ENCODE measurements at places on chromosomes 12 and 14.

- no peak for DNase-seq
Measured at GRCh38 chr12:88141425-88141773, 489 bp downstream of the CEP290 start.

DNA sequence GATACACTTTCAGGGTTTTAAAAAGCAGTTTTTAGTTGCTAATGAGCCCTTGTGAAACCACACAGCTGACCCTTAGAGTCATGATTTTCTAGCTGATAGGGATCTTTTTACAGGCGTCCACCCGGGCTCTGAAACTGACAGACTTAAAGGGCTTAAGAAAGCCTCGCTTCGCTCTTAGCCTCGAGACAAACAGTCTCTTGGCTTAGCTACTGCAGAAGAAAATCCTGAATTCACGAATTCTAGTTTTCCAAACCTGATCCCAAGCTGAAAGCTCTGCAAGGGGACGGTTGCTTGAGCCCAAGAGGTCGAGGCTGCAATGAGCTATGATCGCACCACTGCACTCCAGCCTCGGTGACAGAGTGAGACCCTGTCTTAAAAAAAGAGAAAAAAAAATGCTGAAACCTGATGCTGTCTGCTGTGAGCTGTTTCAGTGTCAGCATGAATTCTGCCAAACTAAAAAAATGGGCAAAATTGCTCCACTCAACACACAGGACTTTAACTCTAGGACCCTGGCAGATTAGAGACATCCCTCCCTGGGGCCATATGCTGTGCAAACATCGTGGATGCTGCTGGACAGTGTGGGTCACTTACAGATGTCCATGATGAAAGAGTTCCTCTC lies 3.1 kb upstream of the HPD start:
- DNase-seq: no peak

GRCh38 chr12:25477217-25477616 lies 75.9 kb downstream of the LMNTD1 start:
- no peak for DNase-seq

DNA sequence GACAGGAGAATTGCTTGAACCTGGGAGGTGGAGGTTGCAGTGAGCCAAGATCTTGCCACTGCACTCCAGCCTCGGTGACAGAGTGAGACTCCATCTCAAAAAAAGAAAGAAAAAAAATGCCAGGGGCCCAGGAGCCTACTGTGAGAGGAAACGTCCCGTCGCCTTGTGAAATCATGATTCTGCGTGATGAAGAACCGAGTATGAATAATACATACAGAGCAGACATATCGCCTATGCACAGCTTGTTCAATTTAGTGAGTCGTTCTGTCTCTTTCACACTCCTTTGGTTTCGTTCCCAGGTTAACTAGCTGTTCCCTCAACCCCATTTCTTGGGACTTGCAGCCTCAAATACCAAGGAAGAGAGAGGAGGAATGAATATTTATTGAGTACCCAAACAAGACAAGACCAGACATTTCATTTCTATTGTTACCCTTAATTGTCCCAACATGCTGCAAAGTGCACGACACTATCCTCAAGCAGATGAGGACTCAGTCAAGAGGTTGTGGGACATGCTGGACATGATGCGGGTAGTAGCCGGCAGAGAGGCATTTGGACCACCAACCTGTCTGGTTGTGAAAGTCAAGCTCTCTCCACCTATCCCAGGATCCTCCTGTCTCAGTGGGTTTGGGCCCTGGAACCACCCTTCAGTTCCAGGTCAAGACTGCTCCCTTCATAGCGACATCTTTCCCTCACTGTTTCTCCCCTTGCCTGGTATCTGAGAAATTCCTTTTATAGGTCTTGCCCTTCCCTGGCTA lies 8.6 kb upstream of the CD27 start:
- no peak for DNase-seq

- no peak for DNase-seq
Measured at GRCh38 chr14:100873096-100873482, 30.4 kb downstream of the RTL1 start.

DNA sequence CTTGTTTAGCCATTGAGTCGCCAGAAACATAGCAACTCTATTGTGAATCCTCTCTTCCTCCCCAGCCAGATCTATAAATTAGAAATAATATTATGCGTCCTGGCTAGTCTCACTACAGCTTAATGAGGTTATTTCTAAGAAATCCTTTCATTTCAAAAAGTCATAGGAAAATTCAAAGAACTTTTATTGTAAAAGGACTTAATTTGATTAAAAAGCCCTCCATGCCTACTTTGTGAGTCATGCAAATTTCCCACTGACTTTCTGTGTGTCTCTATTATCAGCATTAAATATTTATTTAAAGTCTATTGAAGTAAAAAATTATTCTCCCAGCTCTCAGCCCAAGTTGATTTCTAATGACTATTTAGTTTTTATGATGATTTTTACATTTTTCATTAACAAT lies 160.7 kb downstream of the PHLDA1 start:
- no peak for DNase-seq

- no peak for DNase-seq
Measured at GRCh38 chr14:79525416-79525815, 685.9 kb downstream of the DIO2 start.

GRCh38 chr14:77544571-77544970 lies 46.0 kb upstream of the ISM2 start:
- no peak for DNase-seq

- no peak for DNase-seq
Measured at GRCh38 chr12:7144414-7145120, 14.4 kb downstream of the CLSTN3 start.

- no peak for DNase-seq
Measured at GRCh38 chr14:99929601-99930000, 135.6 kb upstream of the EVL start.

DNA sequence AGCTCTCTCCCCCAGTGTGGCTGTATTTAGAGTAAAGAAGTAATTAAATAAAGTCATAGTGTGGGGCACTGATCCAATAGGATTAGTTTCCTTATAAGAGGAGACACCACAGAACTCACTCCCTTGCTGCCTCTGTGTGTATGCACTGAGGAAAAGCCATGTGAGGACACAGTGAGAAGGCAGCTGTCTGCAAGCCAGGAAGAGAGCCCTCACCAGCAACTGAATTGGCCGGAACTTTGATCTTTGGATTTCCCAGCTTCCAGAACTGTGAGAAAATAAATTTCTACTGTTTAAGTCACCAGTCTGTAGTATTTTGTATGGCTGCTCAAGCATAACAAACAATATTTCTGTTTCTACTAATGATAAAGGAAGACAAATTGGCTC lies 368.7 kb upstream of the PRICKLE1 start:
- DNase-seq: no peak

- no peak for DNase-seq
Measured at GRCh38 chr14:89618811-89619551, 201.9 kb upstream of the FOXN3 start.

GRCh38 chr12:5430641-5431603 lies 986 bp upstream of the NTF3 start:
- no peak for DNase-seq

- DNase-seq: no peak
Measured at GRCh38 chr14:101950100-101950499, 14.3 kb upstream of the DYNC1H1 start.

- no peak for DNase-seq
Measured at GRCh38 chr12:50517421-50518048, 12.8 kb downstream of the DIP2B start.

GRCh38 chr12:21894792-21895595 lies 46.2 kb downstream of the ABCC9 start:
- no peak for DNase-seq

GRCh38 chr14:55805250-55805649 lies 225.2 kb downstream of the KTN1 start:
- DNase-seq: no peak

GRCh38 chr12:31778687-31779086 lies 49.9 kb upstream of the AMN1 start:
- no peak for DNase-seq

- DNase-seq: no peak
Measured at GRCh38 chr12:103924761-103925641, 5.2 kb upstream of the HSP90B1 start.

- DNase-seq: no peak
Measured at GRCh38 chr14:46582826-46583225, 68.8 kb downstream of the RPL10L start.

- DNase-seq: no peak
Measured at GRCh38 chr12:44000309-44000952, 164.6 kb downstream of the TMEM117 start.

GRCh38 chr12:62792236-62792870 lies 142.6 kb downstream of the PPM1H start:
- no peak for DNase-seq

- DNase-seq: no peak
Measured at GRCh38 chr12:32062881-32063280, 43.8 kb upstream of the BICD1 start.

- no peak for DNase-seq
Measured at GRCh38 chr14:39422243-39422642, 10.0 kb downstream of the FBXO33 start.

GRCh38 chr12:95633049-95633731 lies 81.9 kb upstream of the USP44 start:
- no peak for DNase-seq

DNA sequence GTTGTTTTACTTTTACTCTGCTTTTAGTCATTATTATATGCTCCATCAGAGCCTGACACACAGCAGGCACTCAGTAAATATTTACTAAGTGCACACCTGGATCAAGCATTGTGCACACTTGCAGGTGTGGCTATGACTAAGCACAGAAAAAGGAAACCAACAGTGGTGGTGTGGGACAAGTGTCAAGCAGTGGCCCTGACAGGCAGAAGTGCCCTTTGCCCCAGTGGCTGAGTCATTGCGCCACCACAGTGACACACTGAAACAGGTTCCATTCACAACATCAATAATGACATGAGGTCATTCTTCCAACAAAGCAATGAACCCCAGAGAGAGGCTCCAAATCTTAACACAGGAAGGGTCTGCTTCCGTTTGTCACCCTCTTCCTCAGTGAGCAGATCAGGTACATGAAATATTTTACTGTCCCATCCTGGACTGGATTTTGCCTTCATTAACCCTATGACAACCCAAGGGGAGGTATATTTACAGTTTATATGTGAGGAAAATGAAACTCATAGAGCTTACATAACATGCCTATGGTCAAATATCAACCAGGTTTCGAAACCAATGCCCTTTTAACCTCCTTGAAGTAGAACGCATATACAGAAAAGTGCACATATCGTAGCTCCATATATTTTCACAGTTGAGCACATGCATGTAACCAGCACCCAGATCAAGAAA lies 82.6 kb upstream of the GTF2A1 start:
- DNase-seq: no peak

GRCh38 chr12:79982086-79983062 lies 47.5 kb upstream of the PPP1R12A start:
- DNase-seq: no peak

- DNase-seq: no peak
Measured at GRCh38 chr12:108847705-108848104, 9.7 kb downstream of the SSH1 start.

DNA sequence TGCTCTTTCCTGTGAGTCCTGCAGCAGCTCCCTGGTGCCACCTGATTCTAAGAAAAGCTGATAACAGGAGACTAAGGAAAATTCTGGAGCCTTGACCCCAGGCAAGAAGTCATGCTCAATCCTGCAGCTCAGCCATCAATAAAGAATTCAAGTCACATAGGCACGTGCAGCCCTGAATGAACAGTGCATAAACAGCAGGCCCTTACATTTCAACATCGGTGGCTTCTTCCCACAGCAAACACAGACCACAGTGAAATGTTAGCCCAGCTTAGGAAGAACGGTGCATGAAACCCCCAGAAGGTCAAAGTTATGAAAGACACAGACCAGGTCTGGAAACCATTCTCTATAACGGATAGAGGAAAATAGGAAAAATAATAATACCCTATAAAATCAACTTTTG lies 10.5 kb downstream of the CINP start:
- DNase-seq: no peak

DNA sequence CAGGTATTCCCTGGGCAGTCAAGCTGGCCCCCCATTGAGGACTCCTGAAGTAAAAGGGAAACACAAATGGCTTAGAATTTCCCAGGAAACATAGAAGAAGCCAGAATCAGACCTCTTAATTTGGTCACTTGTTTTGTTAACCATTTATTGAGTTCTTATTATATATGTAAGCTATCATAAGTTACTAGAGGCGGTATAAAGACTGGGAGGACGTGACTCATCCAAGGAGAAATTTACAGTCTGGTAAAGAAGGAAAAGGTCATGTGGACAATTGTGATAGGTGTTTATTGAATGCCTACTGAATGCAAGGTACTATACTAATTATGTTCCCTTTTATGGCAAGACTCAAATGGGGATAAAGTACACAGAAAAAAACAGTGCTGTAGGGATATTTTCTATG lies 146.7 kb downstream of the DYRK2 start:
- DNase-seq: no peak

GRCh38 chr14:56487761-56488160 lies 91.8 kb upstream of the TMEM260 start:
- DNase-seq: no peak

DNA sequence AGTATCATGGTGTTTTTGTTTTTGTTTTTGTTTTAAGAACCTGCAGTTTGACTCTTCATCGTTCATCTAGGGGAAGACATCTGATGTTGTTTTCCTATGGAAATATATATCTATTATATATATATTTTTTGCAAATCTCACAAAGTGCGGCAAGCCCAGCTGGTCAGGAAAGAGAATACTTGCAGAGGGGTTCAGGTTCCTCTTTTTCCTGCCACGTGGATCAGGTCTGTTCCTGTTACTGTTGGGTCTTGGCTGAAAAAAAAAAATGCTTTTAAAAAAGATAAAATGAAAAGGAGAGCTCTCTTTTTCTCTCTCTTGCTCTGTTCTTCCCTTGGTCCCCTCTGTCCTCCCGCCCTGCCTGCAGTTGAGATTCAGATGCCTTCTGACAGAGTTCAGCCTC lies 179.4 kb upstream of the BCL2L14 start:
- DNase-seq: no peak

DNA sequence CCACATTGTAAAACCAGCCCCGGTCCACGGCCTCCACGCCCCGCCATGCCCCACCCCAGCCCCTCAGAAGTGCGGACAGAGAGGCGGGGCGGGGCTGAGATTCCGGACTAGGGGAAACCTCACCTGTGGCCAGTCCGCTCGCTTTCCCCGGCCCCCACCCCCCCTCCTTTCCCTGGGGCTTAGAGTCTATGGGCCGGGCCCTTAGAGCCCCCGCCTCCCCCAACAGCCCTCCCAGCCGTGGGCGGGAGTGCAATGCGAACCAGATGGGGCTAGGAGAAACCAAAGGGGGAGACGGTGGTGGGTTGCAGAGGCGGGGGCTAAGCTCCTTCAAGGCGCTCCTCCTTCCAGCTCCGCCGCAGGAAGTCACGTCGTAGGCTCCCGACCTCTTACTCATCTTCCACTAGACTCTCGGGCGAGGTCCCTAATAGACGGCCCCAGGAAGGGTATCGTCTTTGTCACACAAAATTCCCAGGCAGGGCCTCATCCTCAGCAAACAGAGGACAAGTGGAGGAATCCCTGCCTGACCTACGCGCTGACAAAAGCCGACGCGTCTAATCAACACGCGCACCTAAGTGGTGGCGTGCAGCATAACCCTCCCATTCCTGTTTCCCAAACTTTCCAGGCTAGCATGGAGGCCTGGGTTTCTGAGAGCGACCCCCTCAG lies 1.1 kb upstream of the NAB2 start:
- DNase-seq: peak; percentile 66

All from stimulated activated CD4-positive, alpha-beta T cell treated with anti-CD3 and anti-CD28 coated beads, TNF-alpha, amount 100 ng/mL, for 1 hour (primary cell).